ENCODE measurements at places on chromosomes 7 and 10. TPM values are rescaled to one million over a fixed set of nuclear protein-coding genes. Genes with fewer than 3 reads are reported as not detected.

GRCh38 chr10:109743146-109743545 lies 180.2 kb downstream of the XPNPEP1 start:
- no peaks in the 10 kb centered on the region for H3K36me3 ChIP-seq
- no peaks in the 10 kb centered on the region for H3K4me1 ChIP-seq
- H3K4me3 ChIP-seq, result no peak overlapping the region
- no peaks in the 10 kb centered on the region for H3K27me3 ChIP-seq
- no peak for DNase-seq

DNA sequence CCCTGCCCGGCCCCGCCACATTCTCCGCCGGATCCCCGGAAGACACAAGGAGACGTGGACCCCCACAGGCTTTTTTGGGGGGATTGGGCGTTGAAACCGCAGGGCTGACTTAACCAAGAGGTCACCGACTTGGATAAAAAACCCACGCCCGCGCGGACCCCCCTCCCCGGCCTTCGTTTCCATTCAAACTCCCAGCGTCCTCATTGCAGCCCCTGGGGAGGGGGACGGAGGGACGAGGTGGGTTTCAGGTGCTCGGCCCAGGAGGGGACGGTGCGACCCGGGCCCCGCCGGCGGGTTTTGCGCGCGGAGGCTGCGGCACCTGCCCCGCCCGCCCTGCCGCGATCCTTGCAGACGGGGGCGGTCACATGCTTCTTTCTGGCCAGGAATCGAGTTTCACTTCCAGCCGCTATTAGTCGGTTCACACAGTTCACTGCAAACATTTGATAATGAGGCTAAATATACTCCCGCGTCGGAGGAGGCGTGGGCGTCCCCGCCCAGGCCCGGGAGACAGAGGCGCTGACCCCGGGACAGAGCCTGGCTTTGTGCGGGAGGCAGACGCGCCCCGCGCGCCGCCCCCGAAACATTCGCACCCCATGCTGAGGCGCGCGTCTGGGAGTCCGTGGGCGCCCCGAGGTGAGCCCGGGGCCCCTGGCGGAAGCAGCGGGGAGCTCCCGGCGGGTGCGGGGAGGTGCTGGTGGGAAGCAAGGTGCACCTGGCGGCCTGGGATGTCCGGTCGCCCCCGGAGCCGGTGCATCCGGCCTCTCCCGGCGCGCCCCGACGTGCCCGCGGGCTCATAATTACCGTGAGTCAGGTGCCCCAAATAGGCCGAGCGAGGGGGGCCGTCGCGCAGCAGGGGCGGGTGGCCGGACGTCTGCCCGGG lies 2.7 kb upstream of the PDGFA start:
- H3K27ac ChIP-seq, result no peak overlapping the region
- H3K4me1 ChIP-seq, result peaks cover 45% of the 10 kb centered on the region
- H3K36me3 ChIP-seq, result no peaks in the 10 kb centered on the region
- H3K4me3 ChIP-seq, result peak overlapping the region; percentile 24
- peak; percentile 21 for DNase-seq
- H3K27me3 ChIP-seq, result peaks cover 81% of the 10 kb centered on the region

DNA sequence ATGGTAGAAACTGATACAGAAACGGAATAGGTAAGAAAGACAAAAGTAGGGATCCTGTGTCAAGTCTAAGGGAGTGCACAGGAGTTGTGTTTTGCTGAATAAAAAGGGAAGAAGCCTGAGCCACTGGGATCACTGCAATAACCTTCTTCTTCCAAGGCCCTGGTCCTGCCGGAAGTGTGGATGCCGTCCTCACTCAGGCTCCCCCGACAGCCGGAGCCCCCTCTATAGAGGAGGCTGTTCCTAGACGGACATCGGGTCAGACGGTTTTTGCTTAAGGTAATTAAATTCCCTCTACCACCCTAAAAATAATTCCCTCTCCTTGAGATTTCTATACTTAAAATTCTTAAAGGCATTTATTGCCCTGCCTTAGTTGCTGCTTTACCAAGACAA lies 566.9 kb downstream of the PTPRN2 start:
- no peak for DNase-seq
- no peaks in the 10 kb centered on the region for H3K4me1 ChIP-seq
- no peaks in the 10 kb centered on the region for H3K36me3 ChIP-seq
- H3K27ac ChIP-seq, result no peak overlapping the region
- H3K4me3 ChIP-seq, result no peak overlapping the region
- no peaks in the 10 kb centered on the region for H3K27me3 ChIP-seq

- DNase-seq, result no peak
- H3K4me3 ChIP-seq, result no peak overlapping the region
- H3K27me3 ChIP-seq, result peaks cover 8% of the 10 kb centered on the region
- H3K4me1 ChIP-seq, result no peaks in the 10 kb centered on the region
- H3K36me3 ChIP-seq, result no peaks in the 10 kb centered on the region
- H3K27ac ChIP-seq, result no peak overlapping the region
These were observed 51.9 kb downstream of the SORBS1 start for GRCh38 chr10:95509251-95509650.

DNA sequence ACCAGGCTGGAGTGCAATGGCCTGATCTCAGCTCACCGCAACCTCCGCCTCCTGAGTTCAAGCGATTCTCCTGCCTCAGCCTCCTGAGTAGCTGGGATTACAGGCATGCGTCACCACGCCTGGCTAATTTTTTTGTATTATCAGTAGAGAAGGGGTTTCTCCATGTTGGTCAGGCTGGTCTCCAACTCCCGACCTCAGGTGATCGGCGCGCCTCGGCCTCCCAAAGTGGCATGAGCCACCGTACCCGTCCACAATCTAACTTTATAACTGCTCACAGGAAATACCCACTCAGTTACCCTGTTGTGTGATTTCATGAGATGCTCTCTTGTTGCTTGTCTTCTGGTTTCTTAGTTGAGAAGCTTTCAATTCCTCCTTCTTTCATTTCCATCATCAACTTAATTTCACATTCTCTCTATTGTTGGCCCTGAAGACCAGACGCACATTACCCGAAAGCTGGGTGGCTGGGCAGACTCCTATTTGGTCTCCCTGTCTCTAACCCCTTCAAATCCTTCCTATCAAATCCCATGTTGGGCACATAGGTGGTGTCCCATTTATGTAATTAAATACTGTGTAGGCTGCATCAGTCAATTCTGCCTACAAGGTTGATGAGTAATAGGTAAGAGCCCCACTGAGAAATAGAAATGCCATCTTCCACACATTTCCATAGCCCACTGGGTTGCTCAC lies 1.1 kb upstream of the GSTO2 start:
- peak overlapping the region; percentile 92 for H3K27ac ChIP-seq
- H3K36me3 ChIP-seq, result no peaks in the 10 kb centered on the region
- no peak for DNase-seq

Gene SLC26A4
- total RNA-seq, result not detected

Gene STRIP2
- 0.42 TPM for total RNA-seq

All from T-cell (primary cell).